Epithelial cell of proximal tubule (primary cell): ENCODE measurements at places on chromosomes 5 and 9.

- no peak for DNase-seq
Measured at GRCh38 chr9:18237776-18238175, 236.2 kb upstream of the ADAMTSL1 start.

GRCh38 chr9:19757745-19758144 lies 31.1 kb downstream of the SLC24A2 start:
- DNase-seq: no peak

DNA sequence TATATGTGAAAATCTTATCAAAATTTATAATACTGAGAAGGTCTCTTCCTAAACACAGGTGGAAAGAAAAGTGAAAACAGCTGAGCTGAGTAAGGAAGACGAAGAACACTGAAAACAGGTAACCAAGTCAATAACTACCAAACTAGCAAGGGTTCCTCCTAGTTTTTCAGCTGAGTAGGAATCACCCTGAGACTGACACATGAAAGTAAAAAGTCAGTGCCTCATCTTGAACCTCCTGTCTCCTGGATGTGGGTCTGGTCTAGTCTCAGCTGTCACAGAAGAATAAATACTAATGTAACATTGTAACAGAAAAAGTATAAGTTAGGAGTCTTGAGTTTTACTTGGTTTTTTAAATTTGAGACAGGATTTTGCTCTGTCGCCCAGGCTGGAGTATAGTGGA lies 121.0 kb downstream of the MEF2C start:
- no peak for DNase-seq

DNA sequence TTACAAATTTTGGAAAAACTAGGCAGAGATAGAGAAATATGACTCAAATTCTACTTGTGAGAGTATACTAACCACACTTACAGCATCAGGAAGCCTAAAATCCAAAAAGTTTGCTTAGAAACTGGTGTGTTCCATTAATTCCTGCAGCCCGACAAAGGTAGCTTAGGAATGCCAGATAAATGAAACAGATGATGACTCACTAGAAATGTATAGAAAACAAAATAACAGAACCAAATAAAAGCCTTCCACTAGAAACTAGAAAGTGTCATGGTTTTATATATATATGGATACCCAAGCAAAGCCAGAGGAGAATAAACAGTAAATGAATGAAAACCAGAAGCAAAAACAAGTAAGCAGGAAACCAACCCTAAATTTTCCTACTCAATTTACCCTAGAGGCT lies 272.2 kb upstream of the PRDM9 start:
- DNase-seq: no peak

DNA sequence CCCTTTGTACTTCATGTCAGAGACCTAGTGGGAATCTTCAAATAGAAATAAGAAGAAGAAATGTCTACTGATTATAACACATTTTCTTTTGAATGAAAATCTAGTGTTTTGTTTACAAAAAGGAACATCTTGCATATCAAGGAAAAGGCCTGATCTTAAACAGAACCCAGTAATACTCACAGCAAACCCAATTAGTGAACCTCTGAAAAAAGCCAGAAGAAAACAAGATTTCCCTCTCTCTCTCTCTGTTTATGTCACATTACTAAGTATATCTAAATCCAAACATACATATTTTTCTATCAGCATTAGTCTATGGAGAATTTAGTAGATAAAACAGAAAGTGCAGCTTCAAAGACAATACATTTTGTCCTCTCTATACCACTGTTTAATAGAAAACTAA lies 457.9 kb downstream of the NR2F1-AS1 start:
- no peak for DNase-seq

- no peak for DNase-seq
Measured at GRCh38 chr5:56829137-56829908, 14.0 kb downstream of the MAP3K1 start.

DNA sequence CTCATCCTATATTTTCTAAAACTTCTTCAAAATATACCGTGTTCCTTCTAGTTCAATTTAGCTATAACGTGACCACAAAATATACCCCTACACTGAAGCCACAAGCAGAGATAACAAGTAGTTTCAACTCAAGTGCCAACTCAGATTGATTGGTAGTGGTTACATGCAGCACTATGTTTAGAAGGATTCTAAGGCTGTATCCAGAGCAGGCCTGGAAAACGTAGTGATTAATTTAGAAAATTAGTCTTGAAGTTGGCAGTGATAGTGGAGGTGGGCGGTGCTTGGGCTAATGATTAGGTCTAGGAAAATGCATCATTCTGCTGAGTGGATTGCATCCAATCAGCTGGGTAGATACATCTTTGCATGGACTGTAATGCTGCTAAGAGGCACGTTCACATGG lies 61.5 kb downstream of the MAMDC2 start:
- no peak for DNase-seq

DNA sequence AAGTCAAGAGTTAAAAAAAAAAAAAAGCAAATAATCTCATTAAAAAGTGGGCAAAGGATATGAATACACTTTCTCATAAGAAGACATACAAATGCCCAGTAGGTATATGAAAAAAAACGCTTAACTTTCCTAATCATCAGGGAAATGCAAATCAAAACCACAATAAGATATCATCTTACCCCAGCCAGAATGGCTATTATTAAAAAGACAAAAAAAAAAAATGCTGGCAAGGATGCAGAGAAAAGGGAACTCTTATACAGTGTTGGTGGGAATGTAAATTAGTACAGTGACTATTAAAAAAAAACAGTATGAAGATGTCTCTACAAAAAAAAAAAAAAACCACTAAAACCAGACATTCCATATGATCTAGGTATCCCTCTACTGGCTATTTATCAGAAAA lies 79.4 kb downstream of the LPAR1 start:
- no peak for DNase-seq

DNA sequence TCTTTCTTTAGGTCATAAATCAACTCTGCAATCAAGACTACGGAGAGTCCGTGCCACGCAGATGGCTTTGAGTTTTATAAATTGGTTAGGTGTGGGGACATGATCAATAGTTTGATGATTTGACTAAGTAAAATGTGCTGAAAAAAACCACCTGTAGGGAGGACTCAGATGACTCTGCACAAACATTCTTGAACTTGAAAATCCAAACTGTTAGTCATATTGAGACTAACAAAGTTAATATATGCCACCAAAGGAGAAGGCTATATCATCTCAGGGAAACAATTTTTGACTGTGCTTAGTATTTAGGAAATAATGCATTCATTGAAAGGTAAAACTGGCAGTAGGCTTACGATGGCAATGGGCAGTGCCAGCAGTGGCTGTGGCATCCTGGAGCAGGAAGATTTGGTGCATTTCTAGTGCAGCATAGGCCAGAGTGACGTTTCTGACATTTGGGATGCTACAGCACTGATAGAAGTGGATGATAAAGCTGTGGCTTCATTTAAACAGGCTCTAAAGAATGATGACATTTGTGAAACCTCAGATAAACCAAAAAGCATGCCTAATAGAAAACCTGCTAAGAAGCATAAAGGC lies 291.1 kb downstream of the MLLT3 start:
- DNase-seq: no peak

DNA sequence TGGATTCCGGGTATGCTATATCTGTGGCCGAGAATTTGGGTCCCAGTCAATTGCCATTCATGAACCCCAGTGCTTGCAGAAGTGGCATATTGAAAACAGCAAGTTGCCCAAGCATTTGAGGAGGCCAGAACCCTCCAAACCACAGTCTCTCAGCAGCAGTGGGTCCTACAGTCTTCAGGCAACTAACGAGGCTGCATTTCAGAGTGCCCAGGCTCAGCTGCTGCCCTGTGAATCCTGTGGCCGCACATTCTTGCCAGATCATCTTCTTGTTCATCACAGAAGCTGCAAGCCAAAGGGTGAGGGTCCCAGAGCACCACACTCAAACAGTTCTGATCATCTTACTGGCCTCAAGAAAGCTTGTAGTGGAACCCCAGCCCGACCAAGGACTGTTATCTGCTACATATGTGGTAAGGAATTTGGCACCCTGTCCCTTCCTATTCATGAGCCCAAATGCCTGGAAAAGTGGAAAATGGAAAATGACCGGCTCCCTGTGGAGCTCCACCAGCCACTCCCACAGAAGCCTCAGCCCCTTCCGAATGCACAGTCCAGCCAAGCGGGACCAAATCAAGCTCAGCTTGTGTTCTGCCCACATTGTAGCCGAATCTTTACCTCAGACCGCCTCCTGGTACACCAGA lies 23.0 kb downstream of the ZNF474 start:
- no peak for DNase-seq
